ENCODE measurements at places on chromosomes 2 and 18. TPM values are rescaled to one million over a fixed set of nuclear protein-coding genes. Genes with fewer than 3 reads are reported as not detected.

GRCh38 chr2:62660087-62660486 is 45.4 kb upstream of the EHBP1 start:
- H3K27me3 ChIP-seq, result no peaks in the 10 kb centered on the region
- no peak overlapping the region for H3K27ac ChIP-seq
- H3K4me3 ChIP-seq, result no peak overlapping the region

- no peak for DNase-seq
- no peak overlapping the region for H3K27ac ChIP-seq
- H3K27me3 ChIP-seq, result no peaks in the 10 kb centered on the region
- H3K4me1 ChIP-seq, result peaks cover 2% of the 10 kb centered on the region
These were observed 50.8 kb upstream of the KIF5C start for GRCh38 chr2:148824190-148824589.

SDC1 gene
- 22.3 TPM for total RNA-seq

POTEC gene
- not detected for total RNA-seq

ACMSD gene
- not detected for total RNA-seq

TMX3 gene
- total RNA-seq, result 38.0 TPM

GRCh38 chr2:219957820-219958219 is 330.4 kb downstream of the SLC4A3 start:
- H3K4me3 ChIP-seq, result no peak overlapping the region
- H3K36me3 ChIP-seq, result peaks cover 7% of the 10 kb centered on the region
- no peak overlapping the region for H3K27ac ChIP-seq
- no peak for DNase-seq

KCNG2 gene
- total RNA-seq, result 0.15 TPM

DNA sequence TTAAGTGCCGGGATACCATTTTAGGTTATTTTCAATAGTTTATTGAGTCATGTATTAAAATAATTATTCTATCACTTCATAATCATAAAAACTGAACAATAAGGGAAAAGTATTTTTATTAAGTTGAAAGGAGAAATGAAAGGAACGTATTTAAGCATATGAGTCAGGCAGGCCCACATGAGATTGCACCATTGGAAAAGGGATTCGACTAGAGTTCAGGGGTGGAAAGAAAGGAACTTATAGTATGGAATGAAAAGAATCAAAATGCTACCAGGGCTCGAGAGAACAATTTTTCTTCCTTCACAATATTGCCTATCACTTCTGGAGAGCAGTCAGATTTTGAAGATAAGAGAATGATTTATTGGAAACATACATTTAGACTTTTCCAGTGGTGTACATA is 516.5 kb upstream of the NETO1 start:
- H3K27ac ChIP-seq, result no peak overlapping the region
- H3K27me3 ChIP-seq, result no peaks in the 10 kb centered on the region
- DNase-seq, result no peak
- H3K4me1 ChIP-seq, result no peaks in the 10 kb centered on the region

DNA sequence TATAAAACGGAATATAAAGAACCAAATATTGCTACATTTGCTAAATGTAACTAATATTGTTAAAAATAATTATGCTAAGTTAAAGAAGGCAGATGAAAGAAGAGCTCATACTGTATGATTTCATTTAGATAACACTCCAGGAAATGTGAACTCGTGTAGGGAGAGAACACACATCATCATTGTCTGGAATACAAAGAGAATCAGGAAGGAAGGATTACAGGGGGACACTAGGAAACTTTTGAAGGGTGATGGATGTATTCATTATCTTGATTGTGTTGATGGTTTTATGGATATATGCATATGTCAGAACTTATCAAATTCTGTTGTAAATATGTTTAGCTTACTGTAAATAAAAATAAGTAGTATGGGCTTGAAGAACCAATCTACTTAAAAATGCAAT is 104.1 kb upstream of the TRIB2 start:
- no peaks in the 10 kb centered on the region for H3K36me3 ChIP-seq
- no peak overlapping the region for H3K4me3 ChIP-seq
- DNase-seq, result no peak
- H3K4me1 ChIP-seq, result peaks cover 4% of the 10 kb centered on the region
- no peak overlapping the region for H3K27ac ChIP-seq

INHBB gene
- total RNA-seq, result 0.13 TPM

UGT1A1 gene
- not detected for total RNA-seq

PECR gene
- total RNA-seq, result 15.3 TPM

DNA sequence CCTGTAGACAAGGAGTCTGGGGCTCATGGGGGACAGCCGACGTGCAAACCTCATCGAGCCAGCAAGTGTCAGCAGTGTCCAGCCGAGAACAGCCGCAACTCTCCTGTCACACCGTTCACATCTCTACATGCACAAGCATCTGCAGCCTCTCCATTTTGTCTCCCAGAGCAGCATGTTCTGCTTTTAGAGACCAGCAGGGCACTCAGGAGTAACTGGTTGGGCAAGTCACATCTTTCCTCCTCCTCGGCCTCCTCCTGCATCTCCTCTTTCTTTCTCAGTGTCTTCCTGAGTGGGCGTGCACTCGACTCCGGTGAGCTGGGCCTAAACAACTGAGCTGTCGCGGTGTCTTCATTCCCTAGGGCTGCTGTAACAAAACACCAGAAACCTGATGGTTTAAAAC is 249.9 kb downstream of the SH3BP4 start:
- no peak for DNase-seq
- no peak overlapping the region for H3K4me3 ChIP-seq
- H3K36me3 ChIP-seq, result no peaks in the 10 kb centered on the region
- H3K27me3 ChIP-seq, result no peaks in the 10 kb centered on the region

BOLL gene
- not detected for total RNA-seq

NDC80 gene
- total RNA-seq, result 38.5 TPM

DNA sequence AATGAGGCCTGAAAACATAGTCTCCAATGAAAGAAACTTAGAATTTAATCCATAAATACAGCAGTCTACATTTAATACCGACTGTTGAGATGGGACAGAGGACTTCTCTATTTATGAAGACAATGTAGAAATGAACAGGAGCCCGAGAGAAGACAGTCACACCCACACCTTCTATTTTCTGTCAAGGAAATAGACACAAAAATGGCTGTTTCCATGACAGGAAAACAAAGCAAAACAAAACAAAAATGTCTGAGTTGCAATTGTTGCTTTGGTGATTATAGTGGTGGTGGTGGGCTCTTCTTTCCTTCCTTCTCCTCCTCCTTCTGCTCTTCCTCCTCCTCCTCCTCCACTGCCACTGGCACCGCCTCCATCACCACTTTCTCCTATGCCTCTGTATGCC is 72.3 kb upstream of the CCDC68 start:
- H3K4me1 ChIP-seq, result no peaks in the 10 kb centered on the region
- no peak overlapping the region for H3K4me3 ChIP-seq
- H3K36me3 ChIP-seq, result no peaks in the 10 kb centered on the region
- H3K27ac ChIP-seq, result no peak overlapping the region
- DNase-seq, result no peak
- no peaks in the 10 kb centered on the region for H3K27me3 ChIP-seq

- no peaks in the 10 kb centered on the region for H3K4me1 ChIP-seq
- DNase-seq, result no peak
- H3K27me3 ChIP-seq, result no peaks in the 10 kb centered on the region
- no peak overlapping the region for H3K4me3 ChIP-seq
- H3K27ac ChIP-seq, result no peak overlapping the region
- no peaks in the 10 kb centered on the region for H3K36me3 ChIP-seq
These were observed 74.7 kb downstream of the NEURL3 start for GRCh38 chr2:96430394-96430988.

DNA sequence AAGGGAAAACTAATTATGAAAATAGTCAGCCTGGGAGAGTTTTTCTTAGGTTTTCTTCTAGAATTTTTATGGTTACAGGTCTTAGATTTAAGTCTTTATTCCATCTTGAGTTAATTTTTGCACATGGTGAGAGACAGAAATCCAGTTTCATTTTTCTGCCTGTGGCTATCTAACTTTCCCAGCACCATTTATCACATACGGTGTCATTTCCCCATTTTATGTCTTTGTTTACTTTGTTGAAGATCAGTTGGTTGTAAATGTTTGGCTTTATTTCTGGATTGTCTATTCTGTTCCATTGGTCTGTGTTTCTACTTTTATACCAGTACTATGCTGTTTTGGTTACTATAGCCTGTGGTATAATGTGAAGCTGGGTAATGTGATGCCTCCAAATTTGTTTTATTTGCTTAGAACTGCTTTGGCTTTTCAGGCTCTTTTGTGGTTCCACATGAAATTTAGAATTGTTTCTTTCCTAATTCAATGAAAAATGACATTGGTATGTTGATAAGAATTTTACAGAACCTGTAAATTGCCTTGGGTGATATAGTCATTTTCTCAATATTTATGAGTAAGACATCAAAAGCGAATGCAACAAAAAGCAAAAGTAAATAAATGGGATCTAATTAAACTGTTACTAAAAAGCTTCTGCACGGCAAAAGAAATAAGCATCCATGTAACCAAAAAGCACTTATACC is 146.1 kb upstream of the NOL4 start:
- no peaks in the 10 kb centered on the region for H3K27me3 ChIP-seq
- DNase-seq, result no peak
- no peaks in the 10 kb centered on the region for H3K36me3 ChIP-seq

NEUROD1 gene
- total RNA-seq, result not detected

UGT1A8 gene
- not detected for total RNA-seq

SNRNP27 gene
- total RNA-seq, result 47.1 TPM

IL18R1 gene
- not detected for total RNA-seq

TRIM54 gene
- total RNA-seq, result 4.6 TPM

ALPI gene
- total RNA-seq, result not detected

DNA sequence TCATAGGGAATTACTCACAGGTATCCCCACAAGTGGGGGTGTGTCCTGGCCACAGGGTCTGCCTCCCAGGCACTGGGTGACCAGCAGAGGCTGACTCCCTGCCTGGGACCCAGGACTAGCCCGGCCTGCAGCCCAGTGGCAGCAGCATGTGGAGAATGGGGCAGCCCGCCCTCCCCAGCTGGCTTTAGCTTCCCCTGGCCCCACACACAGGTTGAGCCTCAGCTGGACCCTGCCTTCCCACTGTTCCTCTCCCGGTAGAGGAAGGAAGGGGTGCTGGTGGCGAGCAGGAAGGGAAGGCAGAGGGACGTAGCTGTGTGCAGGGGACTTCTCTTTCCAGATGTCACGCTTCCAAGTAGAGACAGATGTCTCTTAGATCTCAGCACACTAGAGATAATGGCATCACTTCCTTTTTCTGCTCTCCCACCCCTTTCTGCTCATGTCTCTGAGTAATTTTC is 51.4 kb downstream of the EMILIN2 start:
- DNase-seq, result no peak
- no peak overlapping the region for H3K27ac ChIP-seq
- H3K36me3 ChIP-seq, result peaks cover 4% of the 10 kb centered on the region
- H3K27me3 ChIP-seq, result no peaks in the 10 kb centered on the region
- no peak overlapping the region for H3K4me3 ChIP-seq

HES6 gene
- 27.1 TPM for total RNA-seq

- H3K4me1 ChIP-seq, result peaks cover 10% of the 10 kb centered on the region
- H3K27me3 ChIP-seq, result no peaks in the 10 kb centered on the region
- peak; percentile 53 for DNase-seq
- no peak overlapping the region for H3K27ac ChIP-seq
- no peaks in the 10 kb centered on the region for H3K36me3 ChIP-seq
These were observed 13.5 kb upstream of the IGFBP2 start for GRCh38 chr2:216619411-216620393.

SPP2 gene
- not detected for total RNA-seq

GRCh38 chr2:128505150-128505490 is 186.5 kb upstream of the HS6ST1 start:
- H3K36me3 ChIP-seq, result no peaks in the 10 kb centered on the region
- H3K27ac ChIP-seq, result no peak overlapping the region
- H3K4me3 ChIP-seq, result no peak overlapping the region
- DNase-seq, result no peak
- H3K4me1 ChIP-seq, result no peaks in the 10 kb centered on the region
- H3K27me3 ChIP-seq, result no peaks in the 10 kb centered on the region

FSIP2 gene
- total RNA-seq, result 1.8 TPM

GRCh38 chr2:144686518-144687215 is 166.7 kb upstream of the ZEB2 start:
- H3K36me3 ChIP-seq, result no peaks in the 10 kb centered on the region
- DNase-seq, result no peak
- no peak overlapping the region for H3K27ac ChIP-seq

DNA sequence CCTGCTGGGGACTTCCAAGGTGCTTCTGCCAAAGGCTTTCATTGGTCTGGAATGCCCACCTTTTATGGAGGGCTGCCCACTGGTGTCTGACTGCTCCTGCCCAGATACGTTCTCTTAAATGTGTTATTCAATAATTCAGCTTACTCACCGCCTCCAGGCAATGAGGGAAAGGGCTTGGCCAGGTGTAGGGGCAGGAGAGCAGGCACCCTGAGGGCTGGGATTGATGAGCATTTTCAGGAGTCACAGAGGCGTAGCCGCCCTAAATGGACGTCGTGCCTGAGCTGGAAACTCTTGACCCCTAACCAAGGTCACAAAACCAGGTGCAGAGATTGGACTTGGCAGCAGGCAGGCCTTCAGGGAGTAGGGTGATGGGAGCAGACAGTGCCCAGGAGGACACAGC is 26.8 kb downstream of the MAL start:
- no peaks in the 10 kb centered on the region for H3K36me3 ChIP-seq
- H3K27ac ChIP-seq, result no peak overlapping the region
- no peaks in the 10 kb centered on the region for H3K27me3 ChIP-seq
- no peak for DNase-seq
- no peaks in the 10 kb centered on the region for H3K4me1 ChIP-seq
- H3K4me3 ChIP-seq, result no peak overlapping the region

GRCh38 chr2:239648607-239649006 is 247.8 kb upstream of the HDAC4 start:
- peaks cover 5% of the 10 kb centered on the region for H3K36me3 ChIP-seq
- no peak overlapping the region for H3K27ac ChIP-seq
- DNase-seq, result no peak
- no peak overlapping the region for H3K4me3 ChIP-seq
- H3K4me1 ChIP-seq, result no peaks in the 10 kb centered on the region

DNA sequence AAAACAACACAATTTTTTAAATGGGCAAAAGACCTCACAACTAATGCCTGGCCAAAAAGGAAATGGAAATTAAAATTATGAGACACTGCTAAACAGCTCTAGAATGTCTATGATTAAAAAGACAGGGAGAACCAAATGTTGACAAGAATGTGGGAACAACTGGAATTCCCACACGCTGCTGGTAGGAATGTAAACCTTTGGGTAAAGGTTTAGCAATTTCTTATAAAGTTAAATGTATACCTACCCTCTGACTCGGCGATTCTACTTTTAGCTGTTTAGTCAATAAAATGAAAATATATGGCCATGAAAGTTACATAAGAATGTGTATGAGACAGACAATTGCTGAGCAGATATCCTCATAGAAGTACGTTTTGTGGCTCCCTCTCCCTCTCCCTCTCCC is 60.9 kb downstream of the ATF2 start:
- H3K36me3 ChIP-seq, result peaks cover 70% of the 10 kb centered on the region
- H3K4me1 ChIP-seq, result no peaks in the 10 kb centered on the region

DNA sequence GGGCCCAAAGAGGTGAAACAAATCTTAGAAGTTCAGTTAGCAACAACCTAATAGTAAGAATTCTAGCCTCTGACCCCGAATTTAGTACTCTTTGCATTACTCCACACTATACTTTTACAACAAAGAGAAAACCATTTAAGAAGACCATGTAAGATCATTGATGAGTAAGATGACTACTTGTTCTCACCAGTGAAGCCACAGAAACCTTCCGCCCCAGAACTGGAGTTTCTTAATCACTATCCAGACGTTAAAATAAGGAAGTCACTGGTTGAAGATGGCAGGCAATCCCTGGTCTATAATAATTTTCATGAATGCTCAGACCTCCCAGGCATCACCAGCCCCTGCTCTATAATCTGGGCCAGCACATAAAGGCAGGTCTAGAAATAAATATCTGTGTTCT is 95.0 kb downstream of the TMEM163 start:
- no peaks in the 10 kb centered on the region for H3K27me3 ChIP-seq
- no peak overlapping the region for H3K4me3 ChIP-seq
- no peak overlapping the region for H3K27ac ChIP-seq
- H3K36me3 ChIP-seq, result peaks cover 9% of the 10 kb centered on the region
- no peaks in the 10 kb centered on the region for H3K4me1 ChIP-seq

AQP4 gene
- 0.42 TPM for total RNA-seq

KLF11 gene
- 15.5 TPM for total RNA-seq

KCNK3 gene
- total RNA-seq, result not detected

Data from H9 (cell line).